ENCODE measurements at places on chromosomes 5 and 9.

- no peak for DNase-seq
These were observed 62.2 kb downstream of the COX7C start for GRCh38 chr5:86679949-86680348.

GRCh38 chr5:176916337-176916736, 17.2 kb upstream of the HK3 start:
- DNase-seq, result no peak

- no peak for DNase-seq
These were observed 3.9 kb downstream of the KIF20A start for GRCh38 chr5:138182808-138183207.

DNA sequence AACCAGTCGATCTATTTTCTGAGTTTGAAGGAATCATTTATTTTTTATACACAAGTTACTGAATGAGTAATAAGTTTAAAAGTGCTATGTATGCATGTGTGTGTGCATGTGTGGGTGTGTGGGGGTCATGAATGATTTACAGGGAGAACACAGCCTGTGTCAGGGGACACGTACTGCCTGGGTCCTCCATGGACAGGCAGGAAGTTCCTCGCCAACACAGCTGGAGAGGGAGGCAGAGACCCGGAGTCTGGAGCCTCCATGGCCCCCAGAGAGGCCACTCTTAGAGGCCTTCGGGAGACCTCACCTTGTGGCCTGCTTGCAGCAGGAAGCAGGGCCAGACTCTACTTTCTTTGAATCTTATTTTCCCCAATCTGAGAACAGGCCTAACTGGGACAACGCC, 144.7 kb downstream of the GABBR2 start:
- DNase-seq, result no peak

- no peak for DNase-seq
These were observed 51.1 kb downstream of the PRRT1B start for GRCh38 chr9:131596430-131596743.

DNA sequence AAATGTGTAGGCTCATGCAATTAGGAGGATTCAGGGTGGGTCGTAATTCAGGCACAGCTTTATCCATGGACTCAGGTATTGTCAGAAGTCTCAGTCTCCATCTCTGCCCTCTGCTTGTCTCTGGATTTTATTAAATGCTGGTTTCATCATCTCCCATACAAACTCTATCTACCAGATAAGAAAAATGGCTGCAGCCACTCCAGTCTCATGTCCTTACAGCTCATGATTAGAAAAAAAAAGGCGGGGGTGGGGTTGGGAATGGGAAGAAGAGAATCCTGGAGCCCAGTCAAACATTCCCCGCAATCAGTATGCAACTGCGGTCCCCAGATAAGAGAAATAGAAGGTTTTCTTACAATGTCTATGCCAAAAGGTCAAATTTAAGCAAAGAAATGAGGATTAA, 7.6 kb upstream of the FBXO38 start:
- no peak for DNase-seq

- DNase-seq, result peak; percentile 72
These were observed 53.4 kb downstream of the GALNT12 start for GRCh38 chr9:98860871-98861293.

DNA sequence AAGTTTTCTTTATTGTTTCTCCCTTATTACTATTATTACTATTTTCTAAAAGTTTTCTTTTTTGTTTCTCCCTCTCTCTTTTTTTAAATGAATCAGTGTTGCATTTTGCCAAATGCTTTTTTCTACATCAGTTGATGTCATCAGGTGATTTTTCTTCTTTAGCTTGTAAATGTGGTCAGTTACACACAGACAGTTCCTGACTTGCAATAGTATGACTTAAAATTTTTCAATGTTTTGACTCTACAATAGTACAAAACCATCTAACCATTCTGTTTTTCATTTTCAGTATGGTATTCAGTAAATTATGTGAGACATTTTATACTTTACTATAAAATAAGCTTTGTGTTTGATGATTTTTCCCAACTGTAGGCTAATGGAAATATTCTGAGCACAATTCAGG, 443.0 kb downstream of the GADD45G start:
- DNase-seq, result no peak

DNA sequence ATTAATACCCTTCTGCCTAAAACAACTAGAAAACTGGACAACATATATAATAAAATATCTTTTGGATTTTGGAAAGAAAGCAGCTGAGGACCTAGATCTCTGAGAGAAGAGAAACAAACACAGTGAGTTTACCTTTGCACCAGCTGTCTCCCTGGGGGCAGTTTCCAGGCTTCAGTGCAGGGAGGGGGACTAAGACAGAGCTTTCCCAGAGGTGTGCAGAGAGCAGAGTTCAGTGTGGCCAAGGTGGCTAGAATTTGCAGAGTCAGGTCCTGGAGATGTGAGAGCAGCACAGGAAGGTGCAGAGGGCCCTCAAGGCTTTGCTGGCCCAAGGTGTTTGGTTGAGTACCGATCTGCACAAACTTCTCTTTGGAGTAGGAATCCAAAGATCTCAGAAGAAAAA, 26.3 kb upstream of the PTPDC1 start:
- no peak for DNase-seq

GRCh38 chr5:7927466-7928375, 58.8 kb downstream of the MTRR start:
- peak; percentile 87 for DNase-seq

DNA sequence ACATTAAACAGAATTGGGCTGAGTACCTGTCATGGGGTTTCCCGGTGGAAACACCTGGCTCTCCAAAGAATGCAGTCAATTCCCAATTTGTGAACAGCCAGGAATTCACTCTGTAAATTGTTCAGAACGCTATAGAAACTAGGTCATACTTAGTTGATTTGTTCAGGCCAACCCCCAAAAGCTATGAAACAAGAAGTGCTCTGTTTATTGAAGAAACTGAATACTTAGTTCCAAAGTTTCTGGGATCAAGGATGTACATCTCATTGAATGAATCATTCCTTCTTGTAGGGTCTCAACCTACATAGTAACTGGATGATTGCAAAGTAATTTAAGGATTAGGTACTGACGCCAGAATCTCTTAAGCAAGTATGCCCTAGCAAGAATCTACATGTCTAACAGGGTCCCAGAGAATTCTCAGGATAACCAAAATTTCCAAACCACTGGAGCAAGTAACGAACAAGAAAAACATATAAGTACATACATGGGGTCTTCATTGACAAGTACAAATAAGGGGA, 659 bp upstream of the TUSC1 start:
- no peak for DNase-seq

- DNase-seq, result no peak
These were observed 17.6 kb downstream of the DMRT3 start for GRCh38 chr9:994005-994404.

Measured in eye (tissue), 1 donor.